EL (cell line): ENCODE measurements at places on chromosomes 2 and 18.

GRCh38 chr2:11867926-11868325 lies 121.5 kb downstream of the LPIN1 start:
- no peak for DNase-seq

GRCh38 chr2:228430986-228431385 lies 249.5 kb upstream of the SPHKAP start:
- no peak for DNase-seq

DNA sequence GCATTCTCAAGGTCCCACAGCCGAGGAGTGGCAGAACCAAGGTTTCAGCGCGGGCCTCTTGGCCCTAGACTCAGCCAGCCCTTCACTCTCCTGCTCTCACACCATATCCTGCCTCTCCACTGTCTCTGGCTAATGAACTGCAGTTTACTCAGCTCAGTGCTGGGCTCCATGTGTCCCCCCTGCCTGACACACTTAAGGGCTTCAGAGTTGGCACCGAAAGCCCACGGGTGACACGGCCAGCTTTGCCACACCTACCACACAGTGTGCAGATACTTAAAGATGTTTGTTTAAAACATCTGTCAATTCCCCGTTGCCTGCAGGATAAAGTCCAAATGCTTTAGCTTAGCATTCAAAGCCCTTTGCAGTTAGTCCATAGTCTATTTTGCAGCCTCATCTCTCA lies 241.2 kb downstream of the SEPTIN10 start:
- DNase-seq = no peak

DNA sequence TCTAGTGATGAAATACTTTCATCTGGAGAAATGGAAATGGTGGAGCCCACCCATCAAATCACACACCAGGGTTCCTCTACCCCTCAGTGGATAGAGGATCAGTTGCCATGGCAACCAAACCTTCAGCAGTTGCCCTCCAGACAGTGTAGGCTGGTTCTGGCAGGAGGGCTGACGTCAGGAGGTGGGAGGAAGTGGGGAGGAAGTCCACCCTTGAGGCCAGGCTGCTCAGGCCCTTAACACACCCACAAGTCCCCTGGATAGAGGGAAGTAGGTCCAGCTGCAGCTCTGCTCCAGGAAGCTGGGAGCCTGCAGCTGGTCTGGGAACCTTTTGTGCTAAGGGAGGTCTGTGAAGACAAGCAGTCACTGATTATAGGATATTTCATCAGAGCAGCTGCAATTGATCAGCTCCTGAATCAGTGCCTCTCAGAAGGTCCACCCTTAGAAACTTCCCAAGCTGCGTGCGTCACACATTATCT lies 186.6 kb downstream of the MTX2 start:
- peak; percentile 33 for DNase-seq

GRCh38 chr2:132816234-132816633 lies 146.2 kb upstream of the LYPD1 start:
- DNase-seq = no peak
